ENCODE measurements at places on chromosomes 7 and 10.

DNA sequence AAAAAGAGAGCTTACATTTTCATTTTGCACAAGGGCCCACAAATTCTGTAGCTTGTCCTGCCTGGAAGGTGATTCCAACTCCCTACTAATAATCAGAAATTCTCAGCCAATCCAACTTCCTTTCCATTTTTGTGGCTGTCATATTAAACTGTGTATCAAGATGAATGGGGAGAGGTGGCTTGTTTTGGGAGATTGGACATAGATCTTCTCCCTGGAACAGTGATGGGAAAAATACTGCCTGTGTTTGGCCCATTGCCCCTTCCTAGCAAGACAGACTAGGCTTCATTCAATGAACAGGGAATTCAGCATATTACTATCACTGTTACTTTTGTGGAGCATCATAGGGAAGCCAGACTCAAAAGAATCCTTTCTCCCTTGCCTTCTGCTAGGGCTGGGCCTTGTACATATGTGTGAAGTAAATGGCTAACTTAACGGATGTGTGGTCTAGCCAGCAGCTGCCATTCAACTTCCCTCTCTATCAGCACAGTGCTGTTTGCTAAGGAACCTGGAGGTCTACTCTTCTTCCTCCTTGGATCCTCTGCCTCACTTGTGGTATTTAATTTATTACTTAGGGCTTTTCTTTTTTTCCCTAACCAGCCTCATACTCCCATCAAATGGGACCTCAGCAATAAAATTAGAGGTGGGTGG lies 326.0 kb downstream of the BICC1 start:
- no peak for DNase-seq

- DNase-seq = no peak
These were observed 19.6 kb upstream of the GOLGA7B start for GRCh38 chr10:97830064-97830463.

GRCh38 chr10:5291501-5292195 lies 73.1 kb upstream of the UCN3 start:
- DNase-seq = no peak

DNA sequence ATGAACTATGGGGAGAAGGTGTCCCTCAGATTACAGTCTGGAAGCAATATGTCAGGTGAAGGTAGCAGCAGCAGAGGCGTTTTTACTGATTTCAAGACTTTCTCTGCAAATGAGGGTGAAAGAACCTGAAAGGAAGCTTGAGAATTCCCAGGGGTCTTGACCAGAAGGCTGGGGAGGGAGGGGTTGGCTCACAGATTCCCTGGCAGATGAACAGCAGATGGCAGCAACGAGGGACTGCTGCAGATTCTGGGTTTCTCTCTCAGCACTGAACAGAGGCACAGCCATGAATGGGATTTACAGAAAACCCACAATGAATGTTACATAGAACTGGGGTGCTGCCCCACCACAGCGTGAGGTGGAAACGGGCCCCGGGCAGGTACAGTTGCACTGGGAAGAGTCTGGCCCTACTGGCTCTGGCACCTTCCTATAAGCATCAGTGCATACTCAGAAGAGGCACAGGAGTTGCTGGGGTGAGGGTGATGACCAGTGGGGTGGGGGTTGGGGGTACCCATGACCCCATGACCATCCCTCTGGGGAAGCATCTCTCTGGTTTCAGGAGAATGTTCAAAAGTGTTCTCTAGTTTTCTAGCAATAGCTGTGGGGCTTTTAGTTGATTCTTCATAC lies 317.8 kb downstream of the SH2D4B start:
- DNase-seq = peak; percentile 77

- DNase-seq = no peak
These were observed 228.5 kb downstream of the SLC25A13 start for GRCh38 chr7:96093435-96093834.

DNA sequence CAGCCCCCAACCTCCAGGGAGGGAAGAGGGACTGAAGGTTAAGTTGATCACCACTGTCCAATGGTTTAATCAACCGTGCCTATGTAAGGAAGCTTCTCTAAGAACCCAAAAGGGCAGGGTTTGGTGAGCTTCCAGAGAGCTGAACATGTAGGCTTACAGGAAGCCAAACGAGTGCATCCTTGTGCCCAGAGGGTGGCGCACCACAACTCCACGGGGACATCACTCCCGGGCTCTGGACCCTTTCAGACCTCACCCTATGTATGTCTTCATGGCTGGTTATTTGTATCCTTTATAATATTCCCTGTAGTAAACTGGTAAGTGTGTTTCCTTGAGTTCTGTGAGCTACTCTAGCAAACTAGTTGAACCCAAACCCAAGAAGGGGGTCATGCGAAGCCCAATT lies 11.5 kb upstream of the NFKB2 start:
- peak; percentile 63 for DNase-seq

GRCh38 chr10:4656576-4657194 lies 169.3 kb upstream of the AKR1E2 start:
- DNase-seq = peak; percentile 56

- no peak for DNase-seq
These were observed 562.9 kb upstream of the NRP1 start for GRCh38 chr10:33897291-33897752.

- no peak for DNase-seq
These were observed 92.8 kb downstream of the CCDC71L start for GRCh38 chr7:106568002-106568679.

DNA sequence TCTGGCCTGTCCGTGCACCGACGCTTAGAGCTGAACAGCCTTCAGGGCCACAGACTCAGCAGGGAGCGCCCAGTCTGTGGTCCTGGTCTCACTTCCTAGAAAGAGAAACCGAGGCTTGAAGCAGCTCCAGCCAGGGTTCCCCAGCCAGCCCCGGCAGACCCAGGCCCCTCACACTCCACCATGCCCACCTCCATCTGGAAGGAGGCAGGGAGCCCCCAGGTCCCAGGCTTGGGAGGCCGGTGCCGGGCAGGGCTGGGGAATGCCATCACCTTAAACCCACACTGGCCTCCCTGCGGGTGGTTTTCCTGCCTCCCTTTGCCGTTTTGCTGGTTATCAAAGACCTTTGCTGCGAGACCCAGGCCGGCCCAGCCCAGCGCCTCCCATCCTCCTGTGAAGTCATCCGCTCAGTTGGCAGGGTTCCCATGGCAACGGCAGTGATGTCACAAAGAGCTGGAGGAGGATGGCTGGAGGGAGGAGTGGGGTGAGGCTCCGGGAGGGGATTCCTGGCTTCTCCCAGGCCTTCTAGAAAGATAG lies 24.0 kb downstream of the ELFN1 start:
- peak; percentile 89 for DNase-seq

DNA sequence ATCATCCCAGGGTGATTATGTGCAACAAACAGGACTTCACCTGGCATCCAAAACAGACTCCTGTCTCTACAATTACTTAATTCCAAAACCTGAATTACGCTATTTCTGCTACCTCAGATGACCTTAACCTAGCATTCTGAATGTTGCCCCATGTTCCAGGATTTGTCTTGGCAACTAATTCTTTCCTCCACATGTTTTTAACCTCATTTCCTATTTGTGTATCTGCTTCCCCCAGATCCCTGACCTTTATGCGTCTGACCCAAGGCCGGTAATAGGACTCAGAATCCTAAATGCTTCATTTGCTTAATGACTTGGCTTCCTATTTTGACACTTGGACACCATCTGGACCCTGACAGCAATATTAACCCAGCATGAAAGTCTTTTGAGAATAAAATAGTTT lies 8.7 kb upstream of the ING3 start:
- no peak for DNase-seq

- DNase-seq = no peak
These were observed 64.4 kb upstream of the HECTD2 start for GRCh38 chr10:91345716-91346115.

- DNase-seq = no peak
These were observed 22.0 kb upstream of the SLC26A4 start for GRCh38 chr7:107638594-107638993.

DNA sequence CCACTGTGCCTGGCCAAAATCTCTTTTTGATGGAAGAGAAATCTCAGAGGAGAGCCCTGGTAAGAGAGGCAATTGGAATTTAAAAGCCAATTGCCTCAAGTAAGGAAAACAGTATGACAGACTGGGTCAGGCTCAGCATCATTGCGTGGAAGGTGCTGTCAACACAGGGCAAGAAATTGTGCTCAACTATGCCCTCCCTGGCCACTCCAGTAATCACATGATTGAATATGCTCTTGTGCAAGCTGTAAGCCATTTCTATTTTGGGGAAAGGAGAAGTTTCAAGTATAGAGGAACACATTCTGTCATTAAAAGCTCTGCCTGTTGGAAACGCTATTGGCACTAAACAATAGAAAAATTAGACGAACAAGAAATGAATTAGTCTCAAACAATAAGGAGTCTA lies 1127.7 kb downstream of the REEP3 start:
- no peak for DNase-seq

- DNase-seq = no peak
These were observed 244.4 kb downstream of the TNS3 start for GRCh38 chr7:47337531-47337930.

GRCh38 chr10:13615650-13616300 lies 29.0 kb downstream of the PRPF18 start:
- DNase-seq = no peak

DNA sequence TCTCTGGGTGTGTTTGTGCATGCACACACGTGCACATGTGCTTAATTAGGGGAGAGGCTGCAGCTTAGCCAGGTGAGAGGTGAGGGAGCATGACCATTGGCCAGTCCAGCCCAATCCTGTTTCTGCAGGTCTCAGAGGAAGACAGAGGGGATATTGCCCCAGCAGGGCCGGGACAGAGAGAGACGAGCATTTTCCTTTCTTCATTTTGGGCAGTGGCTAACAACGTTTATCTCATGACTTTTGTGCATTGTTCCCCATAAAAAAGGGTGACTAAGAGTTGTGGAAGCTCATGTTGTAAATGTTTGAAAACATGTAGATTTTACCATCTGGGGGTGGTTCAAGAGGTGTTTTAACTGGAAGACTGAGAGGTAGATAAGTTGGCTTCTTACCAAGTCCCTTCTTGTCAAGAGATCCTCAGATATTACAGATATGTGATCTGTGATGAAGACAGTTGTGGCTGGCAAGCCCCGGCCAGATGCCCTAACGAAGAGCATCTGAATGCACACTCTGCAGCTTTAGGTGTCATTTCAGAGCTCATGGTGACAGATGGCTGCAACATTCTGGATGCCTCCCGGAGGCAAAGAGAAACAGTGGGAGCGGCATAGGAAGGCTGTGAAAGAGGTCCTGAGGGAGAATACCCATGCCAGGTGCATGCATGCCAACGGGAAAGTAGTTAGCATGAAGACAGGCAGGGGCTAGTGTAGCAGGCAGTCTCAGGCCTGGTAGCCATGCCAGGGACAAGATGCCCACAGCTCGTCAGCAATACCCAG lies 16.7 kb upstream of the DMBT1 start:
- no peak for DNase-seq

GRCh38 chr10:70918851-70919530 lies 30.6 kb upstream of the PCBD1 start:
- DNase-seq = no peak

GRCh38 chr7:130960208-130960988 lies 226.4 kb upstream of the KLF14 start:
- DNase-seq = no peak

GRCh38 chr10:8534096-8534495 lies 479.6 kb downstream of the GATA3 start:
- DNase-seq = no peak
